Stomach (tissue), 19 donors: ENCODE measurements at places on chromosomes 1 and 21.

GRCh38 chr1:24606621-24607020, 36.5 kb upstream of the SRRM1 start:
- DNase-seq, result no peak
- H3K4me3 ChIP-seq, result no peak overlapping the region
- H3K27ac ChIP-seq, result no peak overlapping the region
- H3K4me1 ChIP-seq, result no peaks in the 10 kb centered on the region
- H3K27me3 ChIP-seq, result peaks cover 10% of the 10 kb centered on the region
- H3K36me3 ChIP-seq, result no peaks in the 10 kb centered on the region

DNA sequence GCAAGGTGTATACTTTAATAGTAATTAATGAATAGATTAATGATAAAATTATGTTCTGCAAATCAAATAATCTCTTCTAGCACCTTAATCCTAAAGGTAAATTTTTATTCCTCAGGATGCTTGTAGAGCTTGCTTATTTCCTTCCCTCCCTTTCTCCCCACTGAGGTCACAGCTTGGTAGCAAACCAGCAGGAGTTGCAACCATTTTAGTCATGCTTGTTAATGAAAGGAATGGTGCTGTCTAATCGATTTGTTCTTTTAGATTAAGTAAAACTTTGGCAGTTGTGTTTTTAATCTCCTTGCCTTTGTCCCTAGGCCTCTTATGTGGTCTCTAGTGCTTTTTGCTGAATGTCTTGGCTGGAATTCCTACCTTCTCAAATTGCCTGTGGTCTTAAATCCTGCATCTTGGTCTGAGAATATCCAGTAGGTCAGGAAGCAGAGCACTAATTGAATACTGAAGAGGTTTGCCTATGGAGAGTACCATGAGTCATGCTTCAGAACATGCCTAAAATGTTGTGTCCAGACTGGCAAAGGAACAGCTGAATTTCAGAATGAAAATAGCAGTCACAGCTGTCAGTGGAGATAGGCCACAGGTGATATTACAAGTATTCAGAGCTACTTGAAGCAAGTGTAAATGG, 36.3 kb upstream of the RWDD3 start:
- no peaks in the 10 kb centered on the region for H3K4me1 ChIP-seq
- H3K27me3 ChIP-seq, result no peaks in the 10 kb centered on the region
- H3K27ac ChIP-seq, result no peak overlapping the region
- H3K4me3 ChIP-seq, result no peak overlapping the region

- no peak for DNase-seq
- no peak overlapping the region for H3K27ac ChIP-seq
- no peaks in the 10 kb centered on the region for H3K4me1 ChIP-seq
Measured at GRCh38 chr1:58402444-58402843, 144.1 kb downstream of the OMA1 start.

GRCh38 chr1:158101927-158102326, 78.8 kb upstream of the CD1D start:
- H3K4me3 ChIP-seq, result no peak overlapping the region
- no peak overlapping the region for H3K27ac ChIP-seq
- H3K4me1 ChIP-seq, result no peaks in the 10 kb centered on the region

- no peak overlapping the region for H3K27ac ChIP-seq
- no peak for DNase-seq
- H3K4me1 ChIP-seq, result no peaks in the 10 kb centered on the region
- no peak overlapping the region for H3K4me3 ChIP-seq
- no peaks in the 10 kb centered on the region for H3K27me3 ChIP-seq
Measured at GRCh38 chr1:156953571-156953970, 33.1 kb downstream of the LRRC71 start.
